HT-29 (cell line): ENCODE measurements at places on chromosomes 4 and X. TPM values are rescaled to one million over a fixed set of nuclear protein-coding genes. Genes with fewer than 3 reads are reported as not detected.
A peak's percentile ranks its signal among the peaks of the same experiment; 100 is the strongest.

FAM9C gene
- not detected in 2 replicates for total RNA-seq

FIP1L1 gene
- total RNA-seq = 29.7 and 34.6 TPM in 2 replicates

MAGEB2 gene
- total RNA-seq = not detected in 2 replicates

RS1 gene
- not detected in 2 replicates for total RNA-seq

SHOX gene
- not detected in 2 replicates for total RNA-seq

TRPC3 gene
- total RNA-seq = not detected in 2 replicates

STEEP1 gene
- total RNA-seq = 38.0 and 38.3 TPM in 2 replicates

GPC4 gene
- 1.4 and 1.5 TPM in 2 replicates for total RNA-seq

C4orf50 gene
- total RNA-seq = not detected in 2 replicates

DNA sequence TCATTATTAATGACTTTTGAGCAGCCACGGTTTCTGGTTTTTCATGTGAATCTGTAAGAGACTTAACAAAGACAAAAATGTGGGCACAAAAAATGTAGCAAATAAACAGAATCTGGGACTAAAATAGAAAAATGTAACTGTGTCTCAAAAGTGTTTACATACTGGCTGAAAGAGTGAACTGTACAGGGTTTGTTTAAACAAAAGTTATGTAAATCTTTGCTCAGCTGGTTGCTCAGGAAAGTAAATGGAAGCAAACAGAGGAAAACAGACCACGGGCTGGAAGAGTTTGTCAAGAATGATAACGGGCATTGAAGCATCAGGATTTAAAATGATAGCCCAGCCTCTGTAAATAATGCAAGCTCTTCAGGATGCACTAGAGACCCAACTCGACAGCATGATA, 921.8 kb upstream of the FTHL17 start:
- no peak for DNase-seq

- no peak for DNase-seq
Observed at GRCh38 chrX:1609762-1610161, 5.1 kb upstream of the ASMT start.

GRCh38 chrX:123731987-123732669, 724 bp downstream of the THOC2 start:
- DNase-seq = peak; percentile 52

- no peak for DNase-seq
Observed at GRCh38 chr4:176492646-176493302, 173.0 kb downstream of the SPCS3 start.

DNA sequence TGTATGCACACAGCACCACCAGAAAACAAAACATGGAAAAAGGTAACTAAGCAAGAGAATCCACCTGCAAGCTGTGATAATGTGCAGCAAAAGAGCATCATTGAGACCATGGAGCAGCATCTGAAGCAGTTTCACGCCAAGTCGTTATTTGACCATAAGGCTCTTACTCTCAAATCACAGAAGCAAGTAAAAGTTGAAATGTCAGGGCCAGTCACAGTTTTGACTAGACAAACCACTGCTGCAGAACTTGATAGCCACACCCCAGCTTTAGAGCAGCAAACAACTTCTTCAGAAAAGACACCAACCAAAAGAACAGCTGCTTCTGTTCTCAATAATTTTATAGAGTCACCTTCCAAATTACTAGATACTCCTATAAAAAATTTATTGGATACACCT, 90.2 kb downstream of the TET2 start:
- no peak for DNase-seq

DNA sequence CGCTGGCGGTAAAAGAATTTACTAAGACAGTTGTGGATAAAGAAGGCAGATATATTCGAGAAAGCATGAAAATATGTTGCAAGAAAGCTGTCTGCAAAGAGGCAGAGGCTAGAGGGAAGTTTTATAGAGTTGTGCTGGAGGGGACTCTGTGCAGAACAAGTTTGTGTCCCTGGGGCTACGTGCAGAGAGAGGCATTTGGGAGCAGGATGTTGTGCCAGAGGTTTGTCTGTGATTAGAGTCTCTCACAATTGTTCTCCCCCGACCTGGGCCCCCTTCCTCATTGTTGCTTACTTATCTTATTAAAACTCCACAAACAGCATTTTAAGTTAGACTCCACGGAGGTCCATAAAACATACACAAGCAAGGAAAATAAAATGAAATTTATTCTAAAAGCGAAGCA, 831.3 kb downstream of the NLGN4X start:
- no peak for DNase-seq

- DNase-seq = no peak
Observed at GRCh38 chrX:48497871-48498270, 10.9 kb upstream of the PORCN start.

DNA sequence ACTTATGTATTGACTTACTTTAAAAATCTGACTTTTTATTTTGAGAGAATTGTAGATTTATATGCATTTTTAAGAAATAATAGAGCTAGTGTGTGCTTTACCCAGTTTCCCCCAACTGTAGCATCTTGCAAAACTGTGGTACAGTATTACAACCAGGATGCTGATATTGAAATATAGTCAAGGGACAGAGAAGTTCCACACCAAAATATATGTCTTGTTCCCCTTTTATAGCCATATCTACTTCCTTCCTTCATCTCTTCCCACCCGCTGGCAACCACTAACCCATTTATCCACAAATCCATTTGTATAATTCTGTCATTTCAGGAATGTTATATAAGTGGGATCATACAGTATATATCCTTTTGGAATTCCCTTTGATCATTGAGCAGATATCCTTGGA, 16.8 kb downstream of the KDM6A start:
- no peak for DNase-seq

DNA sequence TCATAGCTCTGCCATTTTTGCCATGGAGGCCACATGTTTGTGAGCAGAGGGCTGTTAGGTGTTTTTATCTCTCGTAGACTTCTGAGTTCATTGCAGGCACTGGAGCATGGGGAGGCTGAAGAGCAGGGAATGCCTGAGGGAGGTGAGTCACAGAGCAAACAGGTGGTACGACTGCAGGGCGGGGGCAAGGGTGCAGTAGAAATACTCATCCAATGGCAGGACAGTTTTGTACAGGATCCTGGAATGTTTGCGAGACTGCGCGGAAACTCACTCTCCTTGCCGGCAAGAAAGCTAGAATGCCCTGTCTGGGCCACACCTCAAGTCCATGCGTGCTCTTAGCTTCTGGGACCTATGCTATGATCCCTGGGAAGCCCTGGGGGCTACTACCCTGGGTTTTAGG, 20.0 kb upstream of the VCX2 start:
- peak; percentile 56 for DNase-seq

GRCh38 chr4:66182636-66183035, 512.3 kb upstream of the EPHA5 start:
- DNase-seq = no peak

- DNase-seq = no peak
Observed at GRCh38 chr4:118680808-118681207, 4.4 kb upstream of the METTL14 start.

GRCh38 chr4:42513748-42514492, 116.6 kb downstream of the SHISA3 start:
- DNase-seq = no peak

DNA sequence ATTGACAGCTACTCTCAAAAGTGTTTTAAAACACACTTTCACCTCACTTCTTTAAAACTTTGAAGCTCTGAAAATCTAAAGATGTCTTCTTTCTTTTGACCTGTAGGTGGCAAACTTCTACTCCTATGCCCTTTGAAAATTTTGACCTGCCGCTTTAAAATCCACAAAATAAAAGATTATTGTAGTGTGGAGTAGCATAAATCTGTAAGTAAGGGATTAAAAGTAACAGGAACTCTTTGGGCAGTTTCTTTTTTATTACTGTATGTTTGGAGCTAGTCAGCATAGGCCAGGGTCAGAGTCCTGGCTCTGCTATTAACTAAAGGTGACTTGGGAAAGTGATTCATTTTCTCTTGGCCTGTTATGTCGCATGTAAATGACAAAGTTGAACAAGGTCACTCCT, 25.5 kb downstream of the BBS12 start:
- DNase-seq = peak; percentile 71

GRCh38 chr4:5656415-5656814, 51.9 kb downstream of the EVC2 start:
- DNase-seq = no peak

GRCh38 chr4:53640576-53641453, 49.5 kb upstream of the LNX1 start:
- no peak for DNase-seq

GRCh38 chr4:86558797-86559196, 35.3 kb upstream of the PTPN13 start:
- no peak for DNase-seq

GRCh38 chrX:74178536-74178935, 125.4 kb upstream of the ZCCHC13 start:
- DNase-seq = no peak

DNA sequence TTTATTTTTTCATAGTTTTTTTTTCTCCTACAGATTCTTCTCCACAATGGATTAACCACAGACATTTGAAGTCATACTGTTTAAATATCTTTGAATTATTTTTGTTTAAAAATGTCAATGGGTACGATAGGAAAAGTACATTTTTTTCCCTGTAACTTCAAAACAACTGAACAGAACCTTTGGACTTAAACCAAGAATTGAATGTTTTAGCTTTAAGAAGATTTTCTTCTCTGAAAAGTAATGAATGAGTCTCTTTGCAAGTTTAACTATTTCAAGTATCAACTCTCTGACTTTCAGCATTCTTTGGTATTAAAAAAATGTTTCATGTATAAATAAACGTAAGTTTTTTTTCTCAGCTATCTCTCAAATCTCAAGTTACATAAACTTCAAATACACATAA, 364.3 kb downstream of the FBXO8 start:
- DNase-seq = no peak

DNA sequence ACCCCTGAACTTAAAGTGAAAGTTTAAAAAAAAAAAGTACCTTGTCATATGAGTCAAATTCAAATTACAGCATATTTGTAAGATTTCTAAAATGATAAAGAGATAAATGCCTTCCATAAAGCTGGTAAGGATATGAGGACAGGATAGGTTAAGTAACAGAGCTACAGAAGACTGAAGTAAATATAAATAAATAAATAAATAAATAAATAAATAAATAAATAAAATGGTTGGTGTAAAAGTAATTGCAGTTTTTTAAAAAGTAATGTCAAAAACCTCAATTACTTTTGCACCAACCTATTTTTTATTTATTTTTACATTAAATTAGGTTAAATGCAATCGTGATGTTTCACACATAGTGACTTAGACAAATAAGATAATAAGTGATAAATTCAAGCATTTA, 62.2 kb downstream of the UGT2A2 start:
- DNase-seq = no peak

- DNase-seq = no peak
Observed at GRCh38 chr4:88166608-88167007, 8.2 kb upstream of the ABCG2 start.

DNA sequence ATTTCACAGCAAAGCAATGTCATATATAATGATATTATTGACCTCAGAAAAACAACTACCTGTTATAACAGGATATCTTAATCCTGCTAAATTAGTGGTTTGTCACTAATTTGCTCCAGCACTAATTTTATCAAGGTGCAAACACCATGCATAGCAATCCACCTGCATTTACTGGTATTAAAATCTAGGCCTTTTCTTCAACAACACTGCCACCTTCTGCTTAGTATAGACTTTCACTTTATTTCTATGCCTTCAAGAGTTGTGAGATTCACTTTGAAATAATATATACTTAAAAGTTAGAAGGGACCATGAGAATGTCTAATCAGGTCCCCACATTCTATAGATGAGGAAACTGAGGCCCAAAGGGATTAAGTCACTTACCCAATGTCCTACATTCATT, 82.1 kb upstream of the IQCM start:
- DNase-seq = peak; percentile 43

DNA sequence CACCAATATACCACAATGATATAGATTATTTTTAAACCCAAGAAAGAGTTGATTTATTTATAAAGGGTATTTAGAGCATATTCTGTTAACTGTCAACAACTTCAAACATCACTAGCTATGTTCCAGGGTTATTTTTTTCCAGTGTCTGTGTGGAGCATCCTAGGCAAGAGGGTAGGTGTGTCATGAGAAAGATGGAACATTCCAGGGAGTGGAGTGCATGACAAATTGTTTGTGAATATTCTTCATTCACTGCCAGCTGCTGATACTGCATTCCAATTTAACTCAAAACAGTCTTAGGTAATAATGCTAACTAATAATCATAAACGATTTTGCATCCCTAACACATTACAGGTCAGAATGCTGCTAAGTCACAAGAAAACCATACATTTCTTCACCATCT, 148.7 kb upstream of the RASGEF1B start:
- no peak for DNase-seq

- DNase-seq = peak; percentile 77
Observed at GRCh38 chr4:145938618-145939440, at the start of gene ZNF827. TSS of gene ZNF827 (minus strand) at chr4:145938823. CDS start at chr4:145938407, 416 bp downstream.

DNA sequence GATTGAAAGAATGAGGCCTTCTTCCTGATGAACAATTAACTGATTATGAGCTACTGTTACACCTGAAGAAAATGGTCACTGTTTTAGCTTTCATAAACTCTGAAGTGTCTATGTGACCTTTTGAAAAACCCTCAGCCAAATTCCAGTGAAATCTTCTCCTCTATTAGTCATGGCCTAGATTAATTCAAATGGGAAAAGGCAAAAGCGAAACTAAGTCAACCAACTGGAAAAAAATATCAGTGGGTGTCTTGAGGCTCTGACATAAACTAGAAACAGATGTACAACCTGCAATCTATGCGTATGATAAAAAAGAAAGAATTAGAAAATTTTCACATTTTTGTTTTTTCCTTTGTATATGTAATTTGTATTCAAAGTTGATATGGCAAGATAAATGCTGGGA, 169.4 kb upstream of the BANK1 start:
- DNase-seq = no peak

- DNase-seq = no peak
Observed at GRCh38 chr4:73067971-73068394, 1.5 kb downstream of the COX18 start.

- no peak for DNase-seq
Observed at GRCh38 chrX:25131055-25131454, 115.3 kb upstream of the ARX start.

DNA sequence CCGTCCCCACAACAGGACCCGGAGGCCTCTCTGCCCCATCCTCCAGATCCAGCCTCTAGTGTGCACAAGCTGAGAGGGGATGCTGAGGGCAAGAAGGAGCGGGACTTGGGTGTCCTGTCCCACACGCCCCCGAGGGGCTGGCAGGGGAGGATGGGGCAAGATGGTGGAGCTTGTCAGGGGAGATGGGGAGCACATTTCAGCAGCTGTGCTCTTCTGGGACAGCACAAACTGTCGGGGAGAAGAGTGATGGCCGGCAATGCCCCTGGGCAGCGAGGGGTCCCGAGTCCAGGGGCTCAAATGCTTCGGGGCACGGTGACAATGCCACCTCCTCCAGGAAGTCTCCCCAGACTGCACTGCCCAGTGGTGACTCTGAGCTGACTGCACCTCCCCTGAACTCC, 134.5 kb downstream of the FAM53A start:
- no peak for DNase-seq
